ENCODE measurements at places on chromosomes 2 and 18.

GRCh38 chr2:172931918-172932520 lies 143.6 kb upstream of the MAP3K20 start:
- peak; percentile 51 for DNase-seq

DNA sequence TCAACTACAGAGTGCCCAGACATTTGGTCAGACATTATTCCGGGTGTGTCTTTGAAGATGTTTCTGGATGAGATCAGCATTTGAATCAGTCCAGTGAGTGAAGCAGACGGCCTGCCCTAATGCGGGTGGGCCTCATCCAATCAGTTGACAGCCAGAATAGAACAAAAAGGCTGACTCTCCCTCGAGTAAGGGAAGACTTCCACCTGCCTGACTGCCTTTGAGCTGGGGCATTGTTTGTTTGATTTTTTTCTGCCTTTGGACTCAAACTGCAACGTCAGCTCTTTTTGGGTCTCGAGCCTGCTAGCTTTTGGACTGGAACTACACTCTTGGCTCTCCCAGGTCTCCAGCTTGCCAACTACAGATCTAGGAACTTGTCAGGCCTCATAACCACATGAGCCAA lies 111.7 kb upstream of the AGAP1 start:
- DNase-seq: no peak

DNA sequence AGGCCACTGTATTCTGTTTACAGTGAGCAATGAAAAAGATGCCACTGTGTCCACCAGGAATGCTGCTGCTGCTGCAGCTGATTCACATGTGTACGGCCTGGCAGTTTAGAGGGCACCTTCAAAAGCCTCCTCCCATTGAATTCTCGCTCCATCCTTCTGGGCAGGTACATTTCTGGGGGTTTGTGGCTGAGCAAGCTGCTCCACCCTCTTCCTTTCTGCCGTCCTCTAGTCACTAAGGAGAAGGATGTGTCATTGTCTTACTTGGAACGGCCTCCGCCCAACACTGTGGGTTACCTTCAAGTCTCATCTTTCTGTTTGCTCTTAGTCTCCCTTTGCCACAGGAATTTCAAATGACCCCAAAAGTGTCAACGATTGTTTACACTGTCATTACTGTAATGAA lies 182.0 kb downstream of the ZBTB7C start:
- DNase-seq: no peak

DNA sequence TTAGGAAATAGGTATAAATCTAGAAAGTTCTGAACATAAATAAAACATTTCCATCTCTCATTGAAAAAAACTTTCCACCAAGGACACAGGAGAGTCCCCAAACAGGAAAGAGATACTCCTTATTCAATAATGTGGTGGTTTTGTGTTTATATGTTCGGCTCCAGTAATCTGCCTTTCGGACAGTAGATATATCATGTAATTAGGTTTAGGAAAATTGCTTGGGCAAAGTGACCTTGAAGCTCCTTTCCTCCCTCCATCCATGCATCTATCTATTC lies 69.6 kb downstream of the DDX1 start:
- no peak for DNase-seq

DNA sequence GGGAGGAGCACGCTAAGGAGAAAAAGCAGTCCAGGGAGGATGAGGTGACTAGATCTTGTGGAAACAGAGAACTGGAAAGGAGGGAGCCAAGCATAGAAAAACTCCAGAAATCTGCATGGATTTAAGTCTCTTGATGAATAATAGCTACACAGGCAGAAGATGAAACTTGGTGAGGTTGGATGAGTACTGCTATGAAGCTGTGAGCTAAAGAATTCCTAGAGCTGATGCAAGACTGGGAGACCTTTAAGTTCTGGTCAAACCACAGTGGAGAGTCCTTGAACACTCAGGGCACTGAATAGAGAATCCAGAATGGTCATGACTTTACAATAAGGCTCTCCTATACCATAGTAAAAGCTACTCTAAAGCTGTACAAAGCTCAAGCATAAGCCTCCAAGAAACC lies 18.4 kb upstream of the PIEZO2 start:
- DNase-seq: no peak

Measured in CD4-positive, alpha-beta T cell treated with Interleukin-1 beta for 1 hour (primary cell).